ENCODE measurements at places on chromosomes 4 and X.

- peak; percentile 65 for DNase-seq
These were observed 12.8 kb downstream of the SCD5 start for GRCh38 chr4:82785611-82786400.

- no peak for DNase-seq
These were observed 4.6 kb downstream of the GRIA2 start for GRCh38 chr4:157225096-157225495.

DNA sequence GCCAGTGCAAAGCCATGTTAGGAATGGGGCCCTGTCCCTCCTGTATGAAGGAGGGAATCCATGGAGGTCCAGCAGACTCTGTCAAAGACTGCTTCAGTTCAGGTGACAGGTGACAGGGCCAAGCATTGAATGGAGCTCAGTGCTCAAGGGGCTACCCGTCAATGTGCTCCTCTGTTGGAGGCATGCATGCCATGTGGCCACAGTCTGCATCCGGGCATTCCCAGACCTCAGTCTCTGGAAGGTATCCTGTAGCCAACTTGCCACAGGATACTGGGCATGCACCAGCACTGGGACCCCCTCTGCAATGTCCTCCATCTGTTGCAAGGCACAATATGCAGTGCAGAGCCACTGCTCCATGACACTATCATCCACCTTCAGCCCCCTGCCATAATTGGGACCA lies 136.1 kb upstream of the GATB start:
- no peak for DNase-seq

GRCh38 chr4:55346851-55347255 lies 811 bp downstream of the SRD5A3 start:
- no peak for DNase-seq

DNA sequence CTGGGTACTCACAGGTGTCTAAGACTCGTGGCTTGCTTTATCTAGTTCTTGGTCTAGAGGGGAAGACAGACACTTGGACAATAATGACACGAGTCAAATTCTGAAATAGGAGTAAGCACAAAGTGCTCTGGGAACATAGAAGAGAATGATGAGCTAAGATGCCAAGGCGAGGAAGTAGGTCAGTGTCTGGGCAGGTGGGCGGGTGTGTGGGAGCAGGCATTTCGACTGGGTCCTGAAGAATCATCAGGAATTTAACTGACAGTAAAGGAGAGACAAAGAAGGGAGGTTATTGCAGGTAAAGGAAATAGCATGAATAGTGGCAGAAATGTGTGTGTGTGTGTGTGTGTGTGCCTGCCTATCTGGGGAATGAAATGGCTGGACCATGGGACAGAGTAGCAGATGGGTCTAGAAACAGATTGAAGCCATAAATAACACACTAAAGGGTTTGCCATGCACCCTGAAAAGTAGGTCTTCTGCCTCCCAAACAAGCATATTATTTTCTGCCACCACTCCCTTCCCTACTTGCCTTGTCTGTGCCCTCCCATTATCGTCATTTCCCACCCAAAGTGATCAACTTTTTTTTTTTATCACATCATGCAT lies 58.4 kb upstream of the SLC25A43 start:
- DNase-seq = no peak

GRCh38 chr4:100290585-100290984 lies 100.3 kb upstream of the DDIT4L start:
- DNase-seq = no peak

- DNase-seq = no peak
These were observed 1064.7 kb upstream of the GRIA3 start for GRCh38 chrX:122119361-122119760.

- DNase-seq = no peak
These were observed 348.5 kb upstream of the NR3C2 start for GRCh38 chr4:148790691-148791090.

- DNase-seq = no peak
These were observed 267.3 kb upstream of the GATB start for GRCh38 chr4:152028131-152028530.

All from BJ (cell line).